Fibroblast of villous mesenchyme (primary cell): ENCODE measurements at places on chromosomes 16 and 17.
A peak's percentile ranks its signal among the peaks of the same experiment; 100 is the strongest.

DNA sequence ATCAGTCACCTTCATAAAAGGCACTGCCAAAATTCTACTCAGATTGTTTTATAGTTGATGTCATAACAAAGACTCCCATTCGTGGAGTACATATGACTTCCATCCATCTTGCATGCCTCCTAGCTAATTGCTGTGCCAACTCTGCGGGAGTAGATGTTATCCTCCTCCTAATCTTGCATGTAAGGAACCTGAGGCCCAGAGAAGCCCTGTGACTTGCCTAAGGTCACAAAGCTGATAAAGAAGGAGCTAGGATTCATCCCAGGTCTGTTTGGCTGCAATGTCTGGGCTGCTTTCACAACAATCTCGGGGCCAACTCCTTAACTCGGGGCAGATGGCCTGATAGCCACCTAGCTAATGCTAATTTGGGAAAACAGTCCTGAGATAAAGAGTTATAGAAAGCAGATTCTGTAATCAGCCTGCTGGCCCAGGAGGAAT lies 87.3 kb downstream of the YPEL2 start:
- DNase-seq: peak; percentile 53

DNA sequence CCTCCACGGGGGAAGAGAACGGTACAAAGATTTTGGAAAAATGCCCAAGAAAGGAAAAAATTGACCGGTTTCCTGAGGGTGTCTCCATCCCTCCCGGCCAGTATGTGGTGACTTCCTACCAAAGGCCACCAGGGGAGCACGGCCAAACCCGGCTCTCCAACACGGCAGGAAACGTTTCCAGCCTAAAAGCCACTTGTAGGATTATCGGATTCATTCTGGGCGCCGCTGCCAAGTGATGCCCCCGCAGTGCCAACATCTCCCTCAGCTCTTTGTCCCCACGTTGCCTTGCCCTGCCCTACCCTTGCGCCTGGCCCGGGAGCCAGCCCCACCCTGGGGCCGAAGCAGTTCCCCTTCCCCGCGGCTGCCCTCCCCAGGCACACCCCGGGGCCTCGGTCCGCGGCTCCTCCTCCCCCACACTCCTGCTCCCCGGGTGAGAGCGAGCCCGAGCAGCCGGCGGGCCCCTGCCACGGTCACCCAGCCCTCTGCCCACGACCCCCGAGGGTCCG lies 688 bp downstream of the CRK start:
- DNase-seq: peak; percentile 75

GRCh38 chr16:19524356-19524615 lies 544 bp downstream of the CCP110 start:
- peak; percentile 3 for DNase-seq

DNA sequence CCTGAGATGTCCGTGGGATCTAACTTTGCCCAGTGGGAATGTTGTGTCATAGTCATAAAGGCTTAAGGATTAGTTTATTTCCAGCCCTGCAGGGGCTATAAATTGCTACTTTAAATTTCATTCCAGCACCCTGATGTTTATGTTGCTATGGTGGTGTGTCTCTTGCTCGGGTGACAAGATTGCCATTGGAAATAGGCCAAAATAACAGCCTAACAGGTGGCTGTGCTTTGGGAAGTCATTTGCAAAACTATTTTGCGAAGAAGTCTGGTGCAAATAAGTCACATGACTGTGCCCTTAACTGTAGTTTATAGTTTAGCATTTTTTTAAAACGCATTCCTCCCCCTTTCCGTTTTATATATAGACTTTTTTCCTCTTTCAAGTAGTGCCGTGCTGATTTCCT lies 23.1 kb downstream of the PITPNC1 start:
- DNase-seq: peak; percentile 19

DNA sequence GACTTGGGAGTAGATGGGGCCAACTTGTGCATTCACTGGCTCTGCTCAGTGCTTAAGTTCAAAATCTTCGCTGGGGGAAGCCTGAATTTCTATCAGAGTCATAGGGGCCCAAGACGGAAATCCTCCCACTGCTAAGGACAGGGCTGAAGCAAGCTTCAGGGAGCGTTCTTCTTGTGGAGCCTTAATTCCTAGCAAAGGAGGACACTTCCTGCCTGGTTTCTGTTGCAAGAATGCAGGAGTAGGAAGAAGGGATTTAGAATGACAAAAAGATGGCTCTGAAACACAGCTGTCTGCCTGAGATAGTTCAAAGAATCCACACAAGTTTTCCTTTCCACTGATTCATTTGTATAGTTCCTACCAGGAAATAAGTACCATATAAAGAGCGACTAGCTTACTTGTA lies 26.4 kb downstream of the PSME3IP1 start:
- DNase-seq: no peak

DNA sequence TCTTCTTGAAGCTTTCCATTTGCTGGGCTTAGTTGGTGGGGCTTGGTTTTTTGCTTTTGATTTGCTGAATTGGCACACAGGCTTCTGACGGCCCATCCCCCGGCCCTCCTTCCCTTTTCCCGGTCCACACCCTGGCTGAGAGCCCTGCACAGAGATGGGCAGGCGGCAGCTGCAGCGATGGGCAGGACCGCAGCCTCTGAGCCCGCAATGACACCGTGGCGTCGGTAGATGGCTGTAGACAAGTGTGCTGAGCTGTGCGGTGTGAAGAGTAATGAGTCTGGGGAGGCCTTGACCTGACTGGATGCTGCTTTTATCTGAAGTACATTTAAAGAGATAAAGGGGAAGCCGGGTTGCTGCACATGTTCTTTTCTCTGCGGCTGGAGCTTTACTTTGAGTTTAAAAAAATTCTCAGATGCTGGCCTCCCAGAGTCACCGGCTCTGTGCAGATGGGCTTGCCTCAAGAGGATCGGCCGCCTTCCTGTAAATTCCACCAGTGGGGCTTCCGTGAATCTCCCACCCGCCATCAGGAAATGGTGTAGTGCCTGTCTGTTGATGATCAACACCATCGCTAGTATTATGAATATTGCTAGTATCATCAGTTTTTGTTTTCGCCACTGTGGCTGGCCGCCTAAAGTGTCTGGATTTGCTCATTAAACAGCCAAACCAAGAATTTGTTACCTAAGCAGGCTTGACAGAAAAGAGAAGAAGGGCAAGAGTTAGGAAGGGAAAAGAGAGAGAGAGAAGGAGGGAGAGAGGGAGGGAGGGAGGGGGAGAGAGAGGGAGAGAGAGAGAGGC lies 245.6 kb upstream of the RBFOX1 start:
- no peak for DNase-seq

GRCh38 chr16:80459966-80460365 lies 80.8 kb upstream of the DYNLRB2 start:
- DNase-seq: no peak

- DNase-seq: peak; percentile 54
Observed at GRCh38 chr16:81610144-81610842, 165.7 kb downstream of the CMIP start.

DNA sequence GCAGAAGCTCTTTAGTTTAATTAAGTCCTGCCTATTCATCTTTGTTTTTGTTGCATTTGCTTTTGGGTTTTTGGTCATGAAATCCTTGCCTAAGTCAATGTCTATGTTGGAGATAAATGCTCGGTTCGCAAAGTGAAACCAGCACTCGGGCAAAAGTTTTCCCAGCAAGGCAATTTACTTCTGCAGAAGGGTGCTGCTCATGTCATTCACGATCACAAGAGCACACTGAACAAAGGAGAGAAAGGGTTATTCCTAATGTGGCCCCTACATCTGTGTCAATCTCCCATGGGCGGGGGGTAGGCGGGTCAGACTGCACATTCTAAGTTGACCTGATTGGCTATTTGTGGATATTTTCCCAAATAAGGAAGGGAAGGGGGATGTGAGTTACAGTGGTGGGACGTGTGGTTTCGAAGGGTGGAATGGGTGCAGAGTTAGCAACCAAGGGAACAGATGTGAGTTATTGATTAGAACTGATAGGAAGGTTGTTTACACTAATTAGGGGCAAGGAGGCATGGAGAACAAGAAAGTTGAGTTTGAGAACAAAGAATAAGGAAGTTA lies 23.0 kb downstream of the ATF7IP2 start:
- DNase-seq: no peak

DNA sequence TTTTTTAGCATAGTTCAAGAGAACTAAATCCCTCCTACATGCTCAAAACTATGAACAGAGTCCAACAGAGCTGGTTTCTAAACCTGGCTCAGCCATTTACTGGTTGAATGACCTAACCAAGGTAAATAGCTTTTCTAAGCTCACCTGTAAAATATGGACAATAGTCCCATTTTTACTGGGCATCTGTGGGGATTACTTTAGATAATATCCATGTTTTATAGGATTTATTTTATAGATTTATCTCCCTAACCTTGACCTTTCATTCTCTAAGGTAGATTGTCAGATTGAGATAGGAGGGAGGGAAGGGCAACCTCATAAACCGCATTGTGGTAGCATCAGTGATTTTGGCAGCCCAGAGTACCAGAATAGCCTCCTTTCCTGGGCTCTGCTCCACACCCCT lies 178.5 kb upstream of the TOX3 start:
- DNase-seq: no peak

GRCh38 chr16:72270531-72270930 lies 98.6 kb upstream of the PMFBP1 start:
- peak; percentile 63 for DNase-seq

DNA sequence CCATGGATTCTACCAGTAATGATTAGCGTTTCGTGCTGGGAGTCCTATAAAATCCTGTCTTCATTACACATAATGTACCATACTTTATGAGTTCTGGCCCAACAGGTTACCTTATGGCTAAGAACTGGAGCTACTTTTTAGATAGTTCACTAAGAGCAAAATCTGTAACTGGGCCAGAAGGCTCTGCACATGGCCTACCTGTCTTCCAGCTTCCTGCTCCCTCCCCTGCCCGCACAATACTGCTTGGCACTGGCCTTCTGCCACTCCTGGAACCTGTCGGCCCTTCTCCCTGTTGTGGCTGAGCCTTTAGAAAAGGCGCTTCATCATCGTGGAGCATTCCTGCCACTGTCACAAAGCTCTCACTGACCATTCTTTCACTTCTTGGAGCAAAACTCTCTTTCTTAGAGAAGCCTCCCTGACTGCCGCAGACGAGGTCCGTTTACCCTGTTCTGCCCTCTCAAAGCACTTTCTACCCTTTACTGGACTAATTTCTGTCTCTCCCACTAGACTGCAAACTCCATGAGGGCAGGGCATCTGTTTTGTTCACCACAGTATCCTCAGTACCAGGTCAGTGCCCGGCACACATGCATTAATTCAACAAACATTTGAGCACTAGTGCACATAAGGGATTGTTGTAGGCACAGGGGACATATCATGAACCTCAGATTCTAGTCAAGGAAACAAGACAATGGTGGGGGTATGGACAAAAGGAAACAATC lies 116.5 kb downstream of the PARN start:
- no peak for DNase-seq

DNA sequence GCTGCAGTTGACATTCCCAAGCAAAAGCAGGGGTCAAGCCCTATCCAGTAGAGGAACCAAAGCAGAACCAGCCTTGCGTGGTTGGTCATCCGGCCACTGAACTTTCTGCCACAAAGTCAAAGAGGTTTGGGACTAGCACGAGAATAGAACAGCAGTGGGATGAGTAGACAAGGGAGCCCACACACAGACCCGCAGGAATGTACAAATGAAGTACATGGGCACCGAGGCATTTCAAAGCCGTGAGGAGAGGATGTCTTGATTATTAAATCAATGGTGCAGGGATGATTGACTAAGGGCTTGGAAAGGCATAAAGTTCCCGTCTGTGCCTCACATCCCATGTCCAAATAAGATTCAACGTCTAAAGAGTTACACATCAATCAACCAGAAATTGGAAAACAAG lies 81.8 kb upstream of the TBC1D3K start:
- DNase-seq: no peak

- DNase-seq: no peak
Observed at GRCh38 chr17:8402921-8403536, 5.4 kb upstream of the RNF222 start.

DNA sequence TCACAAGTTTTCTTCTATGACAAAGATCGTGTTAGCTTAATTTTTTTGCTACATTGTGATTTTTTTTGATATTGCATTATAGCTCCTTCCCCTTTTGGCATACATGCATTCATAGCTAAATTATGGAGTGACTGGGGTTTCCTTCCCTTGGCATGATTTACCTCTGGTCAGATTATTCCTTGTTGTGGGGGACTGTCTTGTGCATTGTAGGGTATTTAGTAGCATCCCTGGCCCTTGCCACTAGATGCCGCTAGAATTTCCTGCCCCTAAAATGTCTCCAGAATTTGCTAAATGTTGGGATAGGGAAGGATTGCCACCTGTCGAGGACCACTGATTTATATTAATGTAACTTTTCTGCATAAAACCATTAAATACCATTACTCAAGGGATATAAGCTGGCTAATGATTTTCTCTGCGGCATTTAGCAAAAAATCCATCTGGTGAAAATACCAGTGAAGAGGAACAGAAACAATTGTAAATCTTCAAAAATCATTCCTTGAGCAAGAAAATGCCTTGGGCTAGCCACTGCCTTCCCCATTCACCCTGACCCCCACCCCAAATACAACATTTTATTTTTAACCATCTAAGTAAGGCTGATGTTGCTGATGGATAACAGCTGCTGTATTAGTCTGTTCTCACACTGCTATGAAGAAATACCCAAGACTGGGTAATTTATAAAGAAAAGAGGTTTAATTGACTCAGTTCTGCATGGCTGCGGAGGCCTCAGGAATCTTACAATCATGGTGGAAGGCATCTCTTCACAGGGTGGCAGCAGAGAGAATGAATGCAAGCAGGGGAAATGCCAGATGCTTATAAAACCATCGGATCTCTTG lies 195.2 kb downstream of the MAP2K6 start:
- DNase-seq: peak; percentile 36

GRCh38 chr17:46811978-46812583 lies 6.4 kb downstream of the WNT3 start:
- peak; percentile 44 for DNase-seq

DNA sequence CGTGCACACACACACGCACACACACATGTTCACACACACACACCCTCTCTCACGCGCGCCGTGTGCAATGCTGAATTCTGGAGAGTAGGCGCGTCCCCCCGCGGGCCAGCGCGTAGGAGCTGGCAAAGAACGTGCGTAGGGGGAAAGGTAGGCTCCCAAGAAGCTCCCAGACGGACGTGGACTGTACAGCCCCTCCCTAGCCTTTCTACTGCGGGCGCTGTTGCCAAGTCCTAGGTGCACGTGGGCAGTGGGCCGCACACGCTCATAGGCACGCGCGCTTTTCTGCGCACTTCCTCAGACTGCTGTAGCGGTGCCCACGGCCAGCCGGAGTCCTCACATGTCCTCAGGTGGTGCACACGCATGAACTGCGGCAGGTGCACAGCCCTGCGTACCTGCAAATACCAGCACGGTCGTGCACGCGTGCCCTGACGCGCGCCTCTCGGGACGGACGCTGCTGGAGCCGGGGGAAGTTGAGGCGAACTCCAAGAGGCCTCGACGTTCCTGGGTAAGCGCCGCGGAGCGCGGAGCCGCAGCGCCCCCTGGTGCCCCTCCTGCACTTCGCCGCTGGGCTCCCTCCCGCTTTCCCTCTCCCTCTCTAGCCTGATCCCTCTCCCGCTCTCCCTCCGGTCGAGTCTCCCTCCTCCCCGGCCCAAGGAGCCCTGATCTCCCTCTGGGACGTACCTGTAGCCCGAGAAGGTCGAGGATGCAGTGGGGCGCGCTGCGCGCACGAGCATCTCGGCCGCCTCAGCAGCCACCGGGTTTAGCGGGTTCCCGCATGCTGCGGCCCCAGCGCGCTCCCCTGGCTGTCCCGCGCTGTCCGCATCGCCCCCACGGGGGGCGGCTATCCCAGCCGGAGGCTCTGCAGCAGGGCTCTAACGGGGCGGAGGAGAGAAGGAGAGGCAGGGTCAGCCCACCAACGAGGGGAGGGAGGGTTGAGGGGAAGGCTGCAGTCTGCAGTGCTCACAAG lies 749 bp downstream of the GRIN2A start:
- peak; percentile 50 for DNase-seq

GRCh38 chr17:83008186-83008510 lies 71.3 kb upstream of the METRNL start:
- DNase-seq: no peak
